Thoracic aorta endothelial cell (primary cell): ENCODE measurements at places on chromosomes 6 and 20. TPM values are rescaled to one million over a fixed set of nuclear protein-coding genes. Genes with fewer than 3 reads are reported as not detected.

Gene HLA-DRB1
- 0.93 TPM in 1 of 2 replicates, not detected in the other for total RNA-seq

Gene CTAGE9
- total RNA-seq: not detected in 2 replicates

Gene SLC17A9
- 12.5 and 19.2 TPM in 2 replicates for total RNA-seq

Gene DACT2
- total RNA-seq: not detected in 2 replicates

Gene GUCA1A
- not detected in 2 replicates for total RNA-seq

Gene SNPH
- total RNA-seq: 4.8 and 6.9 TPM in 2 replicates

Gene GINS1
- total RNA-seq: 27.7 and 33.9 TPM in 2 replicates

Gene TREM1
- not detected in 2 replicates for total RNA-seq

Gene NCOA7
- 28.0 and 30.9 TPM in 2 replicates for total RNA-seq

Gene PTCRA
- not detected in 2 replicates for total RNA-seq

Gene DNAJC5
- total RNA-seq: 75.0 and 76.5 TPM in 2 replicates

Gene STMND1
- not detected in 2 replicates for total RNA-seq

Gene TFAP2D
- total RNA-seq: not detected in 2 replicates

Gene SCUBE3
- total RNA-seq: 0.40 and 0.72 TPM in 2 replicates

Gene BMP7
- total RNA-seq: not detected in 2 replicates

Gene HDGFL1
- not detected in 2 replicates for total RNA-seq

Gene KHDRBS2
- not detected in 2 replicates for total RNA-seq

Gene SLC17A1
- not detected in 2 replicates for total RNA-seq

Gene FILIP1
- total RNA-seq: 6.5 and 7.9 TPM in 2 replicates

Gene GTSF1L
- not detected in 2 replicates for total RNA-seq

Gene TRIM40
- total RNA-seq: not detected in 2 replicates

Gene C6orf89
- 31.8 and 39.8 TPM in 2 replicates for total RNA-seq

Gene SEL1L2
- total RNA-seq: not detected in 2 replicates

Gene TSPYL1
- 64.1 and 79.5 TPM in 2 replicates for total RNA-seq

Gene COL19A1
- total RNA-seq: not detected in 2 replicates

Gene GNMT
- total RNA-seq: 0.13 TPM in 1 of 2 replicates, not detected in the other

Gene EDN3
- total RNA-seq: not detected in 2 replicates

Gene CTCFL
- not detected in 2 replicates for total RNA-seq

Gene MOG
- not detected in 2 replicates for total RNA-seq

Gene BPIFB6
- not detected in 2 replicates for total RNA-seq

Gene MAP1LC3A
- total RNA-seq: 6.3 and 7.8 TPM in 2 replicates

Gene CCR6
- total RNA-seq: not detected in 2 replicates

Gene CLPSL2
- not detected in 2 replicates for total RNA-seq

Gene PAK5
- total RNA-seq: not detected in 2 replicates

Gene OR5V1
- not detected in 2 replicates for total RNA-seq

Gene PCK1
- total RNA-seq: not detected in 2 replicates

Gene PNISR
- total RNA-seq: 99.3 and 114 TPM in 2 replicates

Gene STXBP5
- 43.4 TPM in 2 replicates for total RNA-seq

Gene SRMS
- not detected in 2 replicates for total RNA-seq

Gene FLRT3
- total RNA-seq: 0.13 and 0.14 TPM in 2 replicates

Gene LY6G6D
- total RNA-seq: not detected in 2 replicates

Gene TGM2
- 440 and 783 TPM in 2 replicates for total RNA-seq

Gene OVOL2
- not detected in 2 replicates for total RNA-seq

Gene PLCB4
- total RNA-seq: 1.5 and 3.5 TPM in 2 replicates

Gene F13A1
- not detected in 2 replicates for total RNA-seq

Gene TDRD6
- total RNA-seq: under 0.01 and 0.07 TPM in 2 replicates

Gene ZC2HC1B
- not detected in 2 replicates for total RNA-seq

Gene C2
- total RNA-seq: not detected in 2 replicates

Gene ELOVL2
- not detected in 2 replicates for total RNA-seq

Gene TINAG
- not detected in 2 replicates for total RNA-seq

Gene OPN5
- total RNA-seq: not detected in 2 replicates

Gene MOCS1
- 10.5 and 15.7 TPM in 2 replicates for total RNA-seq

Gene PAQR8
- 6.0 and 18.9 TPM in 2 replicates for total RNA-seq
